Kidney epithelial cell (primary cell): ENCODE measurements at places on chromosomes 1 and 21. TPM values are rescaled to one million over a fixed set of nuclear protein-coding genes. Genes with fewer than 3 reads are reported as not detected.

GRCh38 chr1:27391511-27392095 is 819 bp upstream of the GPR3 start:
- no peak for DNase-seq

DNA sequence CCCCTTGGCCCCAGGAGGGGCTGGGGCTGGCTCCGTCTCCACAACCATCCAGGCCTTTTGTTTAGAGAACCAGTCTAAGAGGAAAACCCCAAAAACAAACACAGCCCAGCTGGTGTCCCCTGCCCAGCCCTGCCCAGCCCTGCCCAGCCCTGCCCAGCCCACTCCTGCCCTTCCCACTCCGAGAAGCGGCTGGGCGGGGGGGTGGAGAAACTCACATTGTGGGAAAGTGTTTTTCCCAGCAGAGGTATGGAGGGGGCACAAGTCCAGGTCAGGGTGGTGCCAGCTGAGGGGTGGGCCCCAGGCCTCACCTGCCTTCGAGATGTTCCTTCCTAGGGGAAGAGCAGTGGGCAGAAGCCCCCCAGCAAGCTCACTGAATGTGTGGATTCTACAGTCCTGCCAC is 10.0 kb upstream of the FAM131C start:
- no peak for DNase-seq

GRCh38 chr1:212777151-212777550 is 14.4 kb downstream of the NSL1 start:
- DNase-seq: no peak

GRCh38 chr1:168621356-168621755 is 45.0 kb downstream of the XCL1 start:
- no peak for DNase-seq

DNA sequence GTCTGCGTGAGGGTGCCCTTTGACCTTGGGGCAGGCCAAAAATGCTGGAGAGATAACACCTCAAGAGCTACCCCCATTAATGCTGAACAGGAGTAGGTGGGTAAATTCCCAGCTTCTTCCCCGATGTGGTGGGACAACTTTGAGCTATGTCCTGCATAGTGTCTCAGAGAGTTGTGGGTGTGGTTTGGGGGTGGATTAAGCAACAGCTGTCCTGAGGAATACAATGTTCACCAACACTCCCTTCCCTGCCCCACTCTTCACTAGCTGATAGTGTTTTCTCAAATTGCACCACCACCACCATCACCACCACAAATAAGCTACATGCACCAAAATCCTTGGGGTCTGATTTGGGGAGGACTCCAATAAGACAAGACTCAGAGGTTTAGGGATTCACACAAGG is 258.4 kb downstream of the HLX start:
- no peak for DNase-seq

- no peak for DNase-seq
These were observed 27.1 kb downstream of the CDC7 start for GRCh38 chr1:91527781-91528180.

GRCh38 chr1:167500283-167500860 is 18.0 kb downstream of the CD247 start:
- no peak for DNase-seq

DNA sequence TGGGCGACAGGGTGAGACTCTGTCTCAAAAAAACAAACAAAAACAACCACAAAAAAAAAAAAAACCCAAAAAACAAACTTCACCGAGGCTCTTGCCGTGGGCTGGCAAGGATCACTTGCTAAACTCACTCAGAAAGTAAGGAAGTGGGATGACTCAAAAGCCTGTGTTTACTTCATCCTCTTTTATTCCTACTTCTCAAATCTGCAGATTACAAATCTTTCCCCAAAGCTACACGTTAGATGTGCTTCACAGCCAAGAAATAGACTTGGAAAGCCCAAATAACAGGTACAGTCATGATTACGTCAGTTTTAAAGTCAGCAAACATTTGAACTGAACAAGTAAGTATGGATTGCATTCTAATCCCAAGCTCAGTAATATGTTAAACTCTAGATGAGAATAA is 359.3 kb downstream of the ADGRL2 start:
- no peak for DNase-seq

DNA sequence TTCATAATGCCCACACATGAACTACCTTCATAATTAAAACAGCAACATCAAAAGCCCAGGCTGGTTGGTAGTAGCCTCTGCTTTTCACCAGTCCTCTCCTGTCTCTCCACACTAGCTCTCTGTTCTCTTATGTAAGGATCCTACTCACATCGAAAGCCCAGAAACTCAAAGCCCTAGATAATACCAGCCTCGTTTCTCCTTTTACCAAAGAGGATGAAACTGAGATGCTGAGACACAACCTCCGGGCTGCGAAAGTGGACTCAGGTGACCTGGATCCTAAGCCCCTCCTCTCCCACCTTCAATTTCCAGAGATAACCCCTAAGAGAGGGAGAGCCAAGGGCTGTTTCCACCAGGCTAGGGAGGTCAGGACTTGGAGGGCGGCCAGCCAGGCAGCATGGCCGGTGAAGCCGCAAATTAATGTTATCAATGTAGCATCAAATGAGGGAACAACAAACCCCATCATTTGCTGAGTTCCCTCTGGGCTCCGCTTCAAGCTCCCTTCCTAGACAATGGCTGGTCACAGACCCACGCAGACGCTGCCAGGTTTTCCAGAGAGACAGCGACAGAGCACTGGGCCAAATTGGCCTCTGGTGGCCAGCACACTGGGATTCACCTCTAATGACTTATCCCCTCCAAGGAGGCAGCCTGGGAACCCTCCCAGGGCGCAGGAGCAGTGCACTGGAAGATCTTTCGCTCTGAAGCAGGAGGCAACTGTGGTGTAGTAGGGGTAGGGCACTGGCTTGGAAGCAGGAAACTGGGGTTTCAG is 20.7 kb upstream of the STMN1 start:
- DNase-seq: no peak

GRCh38 chr1:64745181-64745985 is 508 bp downstream of the RAVER2 start:
- DNase-seq: no peak

DNA sequence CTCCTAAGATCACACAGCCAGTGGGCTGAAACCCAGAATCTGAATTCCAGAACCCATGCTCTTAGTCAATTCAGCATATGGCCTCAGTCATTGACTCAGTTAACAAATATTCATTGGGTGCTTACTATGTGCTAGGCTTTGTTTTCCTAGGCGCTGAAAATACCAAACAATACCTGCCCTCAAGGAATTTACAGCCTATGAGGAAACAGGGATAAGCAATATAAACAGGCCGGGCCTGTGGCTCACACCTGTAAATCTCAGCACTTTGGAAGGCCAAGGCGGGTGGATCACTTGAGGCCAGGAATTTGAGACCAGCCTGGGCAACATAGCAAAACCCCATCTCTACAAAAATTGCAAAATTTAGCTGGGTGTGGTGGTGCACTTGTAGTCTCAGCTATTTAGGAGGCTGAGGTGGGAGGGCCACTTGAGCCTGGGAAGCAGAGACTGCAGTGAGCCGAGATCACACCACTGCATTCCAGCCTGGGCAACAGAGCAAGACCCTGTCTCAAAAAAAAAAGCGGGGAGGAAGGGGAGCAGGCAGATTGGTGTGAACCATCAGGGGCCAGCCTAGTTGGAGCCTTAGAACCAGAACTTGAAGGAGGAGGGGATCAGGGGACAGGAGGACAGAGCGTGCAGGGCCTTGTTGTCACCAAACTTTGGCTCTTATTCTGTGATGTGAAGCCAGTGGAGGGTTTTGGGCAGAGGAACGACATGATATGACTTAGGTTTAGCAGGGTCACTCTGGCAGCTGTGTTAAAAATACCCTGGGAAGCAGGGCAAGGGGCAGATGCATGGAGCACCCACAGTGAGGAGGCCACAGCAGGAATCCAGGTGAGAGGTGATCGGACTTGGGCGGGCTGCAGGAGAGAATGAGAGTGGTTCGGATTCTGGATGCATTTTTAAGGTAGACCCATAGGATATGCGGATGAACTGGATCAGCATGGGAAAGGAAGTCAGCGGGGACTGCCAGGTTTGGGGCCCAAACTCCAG is 5.8 kb downstream of the TINAGL1 start:
- no peak for DNase-seq

DNA sequence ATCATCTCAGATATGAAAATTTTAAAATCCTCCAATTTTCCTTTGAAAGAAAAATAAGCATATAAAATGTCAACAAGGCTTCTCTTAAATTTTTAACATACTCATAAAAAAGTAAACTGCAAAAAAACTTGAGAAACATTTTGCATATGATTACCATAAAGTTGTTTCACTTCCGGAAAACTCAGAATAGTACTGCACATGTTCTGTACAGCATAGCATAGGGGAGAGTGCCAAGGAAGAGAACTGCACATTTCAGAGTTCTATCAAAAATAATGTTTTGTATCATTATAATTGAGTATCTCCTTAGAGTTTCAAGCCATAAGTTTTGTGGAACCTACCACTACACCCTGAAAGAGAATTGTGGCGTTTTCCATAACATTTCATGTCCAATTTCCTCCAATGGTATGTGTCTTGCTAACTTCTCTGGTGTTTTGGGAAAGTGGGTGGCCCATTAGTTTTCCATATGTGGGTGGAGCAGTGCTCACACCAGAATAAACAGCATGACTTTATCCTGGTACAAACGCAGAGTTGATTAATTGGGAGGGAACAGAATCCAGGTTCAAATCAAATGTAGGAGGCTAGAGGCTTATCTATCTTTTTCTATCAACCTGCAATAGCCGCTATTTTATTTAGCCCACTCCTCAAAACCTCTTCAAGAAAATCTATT is 430.9 kb downstream of the LMO4 start:
- no peak for DNase-seq

- DNase-seq: no peak
These were observed 23.2 kb upstream of the SPATA6 start for GRCh38 chr1:48495166-48495565.

DNA sequence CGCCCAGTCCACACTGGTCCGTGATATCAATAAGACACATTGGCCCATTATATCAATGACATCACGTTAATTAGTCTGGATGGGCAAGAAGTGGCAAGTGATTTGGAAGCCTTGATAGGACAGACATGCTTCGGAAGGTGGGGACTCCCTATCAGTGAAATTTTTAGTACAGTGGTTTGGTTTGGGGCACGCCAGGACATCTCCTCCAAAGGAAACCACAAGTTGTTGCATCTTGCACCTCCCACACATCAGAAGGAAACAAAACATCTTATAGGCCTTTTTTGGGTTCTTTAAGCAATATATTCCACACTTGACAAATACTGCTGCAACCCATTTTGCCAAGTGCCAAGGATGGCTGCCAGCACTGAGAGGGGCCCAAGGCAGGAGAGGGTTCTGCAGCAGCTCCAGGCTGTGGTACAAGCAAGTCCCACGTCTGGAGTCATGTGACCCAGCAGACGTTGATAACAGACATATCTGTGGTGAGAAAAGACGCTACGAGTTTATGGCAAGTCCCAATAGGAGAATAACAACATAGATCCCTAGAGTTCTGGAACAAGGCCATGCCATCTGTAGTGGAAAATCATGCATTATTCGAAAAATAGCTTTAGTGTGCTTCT is 95.3 kb upstream of the DISP3 start:
- no peak for DNase-seq

GRCh38 chr1:12661606-12662219 is 17.8 kb downstream of the AADACL4 start:
- no peak for DNase-seq

GRCh38 chr1:46333300-46334029 is 7.1 kb upstream of the NSUN4 start:
- DNase-seq: no peak

GRCh38 chr1:157103268-157103667 is 3.7 kb upstream of the ETV3L start:
- no peak for DNase-seq

DNA sequence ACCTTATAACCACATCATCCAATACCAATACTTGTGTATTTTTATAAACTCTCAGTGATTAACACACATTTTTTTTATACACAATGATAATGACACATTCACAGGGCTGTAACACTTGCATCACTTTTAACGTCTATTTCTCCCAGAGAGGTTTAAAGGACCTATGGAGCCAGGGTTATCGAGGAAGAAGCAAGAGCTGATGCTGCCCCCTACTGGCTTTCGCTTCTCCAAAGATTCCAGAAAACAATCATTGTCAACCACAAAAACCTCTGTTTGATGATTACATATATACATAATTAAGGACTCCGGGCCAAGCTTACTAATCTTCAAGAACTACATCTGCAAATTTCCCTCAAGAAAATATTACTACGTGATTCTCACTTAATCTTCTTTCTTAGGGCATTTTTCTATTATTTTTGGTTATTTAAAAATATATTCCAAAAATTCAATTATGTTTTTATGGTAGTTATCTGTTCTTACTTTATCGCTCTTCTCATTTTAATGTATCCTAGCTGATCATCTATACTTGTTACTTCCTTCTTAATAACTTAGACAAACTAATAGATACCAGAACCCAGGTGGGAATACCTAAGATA is 214.5 kb downstream of the VAV3 start:
- DNase-seq: peak; percentile 18

DNA sequence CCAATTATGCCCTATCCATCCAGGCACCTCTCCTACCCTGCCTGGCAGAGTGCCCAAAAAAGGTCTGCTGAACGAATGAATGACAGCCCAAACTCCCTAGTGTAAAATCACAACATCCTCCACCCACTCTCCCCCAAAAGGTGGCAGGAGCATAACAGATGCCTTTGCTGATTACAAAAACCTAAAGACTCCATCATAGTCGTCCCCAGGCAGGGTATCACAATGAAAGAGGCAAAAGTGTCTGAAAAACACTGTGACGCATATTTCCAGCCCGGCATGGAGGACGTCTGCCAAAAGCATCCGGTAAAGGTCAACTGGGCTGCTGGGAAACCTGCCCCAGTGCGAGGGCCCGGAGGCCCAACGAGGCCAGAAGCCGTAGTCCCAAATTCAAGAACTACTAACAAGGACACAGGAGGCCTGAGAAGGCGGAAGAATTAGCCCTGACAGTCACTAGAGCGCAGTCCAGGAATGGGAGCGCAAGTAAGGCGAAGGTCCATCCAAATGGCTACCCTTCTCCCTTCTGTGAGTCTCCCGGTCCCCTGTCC is 576 bp downstream of the SMIM12 start:
- no peak for DNase-seq

DNA sequence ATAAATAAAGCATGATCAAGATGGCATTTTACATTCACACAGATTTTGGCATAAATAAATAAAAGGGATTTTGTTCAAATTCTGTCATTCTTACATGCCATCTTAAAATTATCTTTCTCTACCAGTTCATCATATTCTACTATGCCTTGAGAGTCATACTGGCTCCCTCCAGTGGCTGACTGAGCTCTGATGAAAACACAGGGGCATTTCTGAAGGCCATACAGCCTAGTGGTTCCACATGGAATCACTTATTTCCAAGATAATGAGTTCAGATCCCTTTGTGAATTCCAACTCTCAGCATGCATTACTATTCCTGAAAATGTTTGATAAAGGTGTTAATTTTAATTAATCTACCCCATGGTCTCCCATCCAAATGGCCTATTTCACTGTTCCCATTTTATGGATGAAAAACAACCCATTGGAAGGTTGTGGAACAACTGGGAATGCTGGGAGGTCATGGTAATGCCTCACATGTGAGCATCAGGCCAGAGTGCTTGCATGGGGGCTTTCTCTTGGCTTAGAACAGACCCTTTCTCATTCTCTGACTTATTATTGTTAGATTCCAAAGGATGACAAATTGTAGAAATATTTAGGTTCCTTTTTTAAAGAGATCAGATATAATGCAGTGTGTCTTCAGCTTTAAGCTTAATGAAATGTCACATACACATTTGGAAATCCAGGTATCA is 622.4 kb upstream of the PKN2 start:
- DNase-seq: no peak

- DNase-seq: no peak
These were observed 127.5 kb upstream of the ADAMTS5 start for GRCh38 chr21:27094184-27094948.

Gene KCNC4
- 1.8 and 2.3 TPM in 2 replicates for total RNA-seq

Gene KDF1
- total RNA-seq: 10.3 and 11.0 TPM in 2 replicates

Gene PDE4DIP
- 16.0 and 16.8 TPM in 2 replicates for total RNA-seq

Gene CATSPERE
- 0.13 and 0.21 TPM in 2 replicates for total RNA-seq

Gene TMEM269
- total RNA-seq: 0.04 and 0.27 TPM in 2 replicates
